Ovary (tissue), 10 donors: ENCODE measurements at places on chromosomes 5 and 9. TPM values are rescaled to one million over a fixed set of nuclear protein-coding genes. Genes with fewer than 3 reads are reported as not detected.

Gene CENPH
- total RNA-seq: 4.2 TPM

Gene SLC9A3
- 2.6 TPM for total RNA-seq

Gene MRPS27
- 64.1 TPM for total RNA-seq

Gene BRD8
- total RNA-seq: 46.0 TPM

Gene DUSP1
- 161 TPM for total RNA-seq
